ENCODE measurements at places on chromosomes 4 and X. TPM values are rescaled to one million over a fixed set of nuclear protein-coding genes. Genes with fewer than 3 reads are reported as not detected.
A peak's percentile ranks its signal among the peaks of the same experiment; 100 is the strongest.

GRCh38 chrX:77776659-77777058 is 9.4 kb downstream of the ATRX start:
- H3K27me3 ChIP-seq, result no peaks in the 10 kb centered on the region
- peaks cover 27% of the 10 kb centered on the region for H3K4me1 ChIP-seq
- H3K36me3 ChIP-seq, result no peaks in the 10 kb centered on the region
- no peak overlapping the region for H3K27ac ChIP-seq
- H3K4me3 ChIP-seq, result no peak overlapping the region

DNA sequence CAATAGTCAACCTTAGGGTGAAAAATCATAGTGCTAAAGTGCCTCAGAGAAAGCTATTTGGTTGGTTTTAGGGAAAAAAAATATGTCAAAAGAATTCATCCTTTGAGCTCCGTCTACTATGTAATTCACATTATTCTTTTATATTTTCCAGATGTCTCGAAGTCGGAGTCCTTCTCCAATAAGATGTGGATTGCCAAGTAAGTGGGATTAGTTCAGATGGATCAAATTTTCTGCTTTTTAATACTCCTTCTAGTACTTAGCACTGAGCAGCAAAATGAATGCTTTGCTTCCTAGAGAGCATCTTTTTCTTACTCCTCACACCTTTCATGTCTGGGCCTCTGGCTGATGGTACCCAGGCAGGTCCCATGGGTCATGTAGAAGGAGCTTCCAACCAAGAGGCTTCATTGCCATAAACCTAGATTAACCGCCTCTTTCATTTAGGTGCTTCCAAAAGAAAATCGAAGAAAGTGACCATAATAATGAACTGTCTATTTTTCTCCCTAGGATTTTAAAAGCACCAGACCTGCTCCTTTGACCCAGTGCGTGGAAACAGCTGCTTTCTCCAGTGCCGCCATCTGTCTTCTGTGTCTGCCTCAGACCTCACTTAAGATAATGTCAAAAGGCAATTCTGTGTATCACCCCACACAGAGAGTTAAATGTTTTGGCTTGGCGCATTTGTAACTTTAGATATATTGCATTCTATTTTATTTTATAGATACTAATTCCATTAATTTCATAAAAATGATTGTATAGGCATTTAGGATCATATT is 43.5 kb downstream of the SPATA18 start:
- no peak overlapping the region for H3K4me3 ChIP-seq
- H3K27me3 ChIP-seq, result no peaks in the 10 kb centered on the region
- H3K4me1 ChIP-seq, result no peaks in the 10 kb centered on the region
- DNase-seq, result no peak

- no peaks in the 10 kb centered on the region for H3K4me1 ChIP-seq
- H3K4me3 ChIP-seq, result no peak overlapping the region
- DNase-seq, result no peak
- no peaks in the 10 kb centered on the region for H3K36me3 ChIP-seq
- H3K27me3 ChIP-seq, result no peaks in the 10 kb centered on the region
- no peak overlapping the region for H3K27ac ChIP-seq
Measured at GRCh38 chrX:24444645-24445044, 20.4 kb upstream of the PDK3 start.

DNA sequence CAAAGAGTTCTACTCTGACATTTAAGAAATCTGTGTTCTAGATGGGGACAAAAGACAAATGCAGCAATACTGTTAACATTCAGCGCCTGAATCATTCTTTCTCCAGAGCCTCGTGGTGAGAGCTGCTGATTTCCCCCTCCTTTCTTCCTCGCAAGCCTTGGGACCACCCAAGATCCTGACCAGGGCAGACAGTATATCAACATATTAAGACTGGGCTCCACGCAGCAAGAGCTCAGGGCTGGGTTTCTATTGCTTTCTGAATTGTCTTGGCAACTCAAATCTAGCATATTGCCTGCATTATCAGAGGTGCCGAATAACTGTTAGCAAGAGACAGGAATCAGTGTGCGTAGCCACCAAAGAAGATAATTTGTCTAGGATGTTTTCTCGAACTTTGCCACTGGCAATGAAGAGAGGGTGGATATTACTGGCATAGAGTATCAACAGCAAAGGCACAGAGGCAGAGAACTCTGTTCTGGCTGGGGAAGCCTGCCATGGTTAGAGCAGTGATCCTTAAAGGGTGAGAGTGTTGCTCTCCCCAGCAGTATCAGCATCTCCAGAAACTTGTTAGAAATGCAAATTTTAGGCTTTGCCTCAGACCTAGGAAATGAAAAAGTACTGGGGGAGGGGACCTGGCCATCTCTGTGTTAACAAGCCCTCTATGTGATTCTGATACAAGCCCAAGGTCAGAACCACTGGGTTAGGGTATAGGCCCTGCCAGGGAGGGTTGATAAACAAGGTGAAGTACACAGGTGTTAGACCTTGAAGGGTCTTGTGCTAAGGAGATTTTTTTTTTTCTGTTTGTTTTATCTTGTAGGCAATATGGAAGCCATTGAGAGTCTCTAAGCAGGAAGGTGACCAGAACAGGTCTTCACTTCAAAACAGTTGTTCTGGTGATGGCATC is 46.2 kb upstream of the MID1IP1 start:
- H3K4me3 ChIP-seq, result no peak overlapping the region
- no peak overlapping the region for H3K27ac ChIP-seq
- no peak for DNase-seq
- no peaks in the 10 kb centered on the region for H3K36me3 ChIP-seq
- no peaks in the 10 kb centered on the region for H3K4me1 ChIP-seq

GRCh38 chr4:43776371-43776770 is 672.2 kb downstream of the KCTD8 start:
- no peaks in the 10 kb centered on the region for H3K36me3 ChIP-seq
- H3K4me1 ChIP-seq, result peaks cover 9% of the 10 kb centered on the region
- no peak overlapping the region for H3K4me3 ChIP-seq
- no peaks in the 10 kb centered on the region for H3K27me3 ChIP-seq
- DNase-seq, result no peak

DNA sequence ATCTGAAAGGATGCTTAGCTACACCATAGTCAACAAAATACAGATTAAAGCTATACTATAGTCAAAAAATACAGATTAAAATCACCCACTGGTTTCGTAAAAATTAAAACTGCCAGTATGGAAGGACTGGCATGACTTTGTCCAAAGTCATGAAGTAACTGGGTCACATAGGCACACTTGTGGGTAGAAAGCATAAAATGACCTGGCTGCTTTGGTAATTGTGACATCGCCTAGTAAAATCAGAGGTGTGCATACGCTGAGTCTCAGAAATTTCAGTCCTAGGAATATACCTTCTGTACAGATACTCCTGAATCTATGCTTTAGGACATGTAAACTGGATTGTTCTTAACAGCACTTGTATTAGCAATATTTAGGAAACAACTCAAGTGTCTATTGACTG is 28.1 kb downstream of the CLNK start:
- H3K27me3 ChIP-seq, result no peaks in the 10 kb centered on the region
- H3K27ac ChIP-seq, result no peak overlapping the region

Gene ZFX
- polyA plus RNA-seq, result 60.4 TPM

DNA sequence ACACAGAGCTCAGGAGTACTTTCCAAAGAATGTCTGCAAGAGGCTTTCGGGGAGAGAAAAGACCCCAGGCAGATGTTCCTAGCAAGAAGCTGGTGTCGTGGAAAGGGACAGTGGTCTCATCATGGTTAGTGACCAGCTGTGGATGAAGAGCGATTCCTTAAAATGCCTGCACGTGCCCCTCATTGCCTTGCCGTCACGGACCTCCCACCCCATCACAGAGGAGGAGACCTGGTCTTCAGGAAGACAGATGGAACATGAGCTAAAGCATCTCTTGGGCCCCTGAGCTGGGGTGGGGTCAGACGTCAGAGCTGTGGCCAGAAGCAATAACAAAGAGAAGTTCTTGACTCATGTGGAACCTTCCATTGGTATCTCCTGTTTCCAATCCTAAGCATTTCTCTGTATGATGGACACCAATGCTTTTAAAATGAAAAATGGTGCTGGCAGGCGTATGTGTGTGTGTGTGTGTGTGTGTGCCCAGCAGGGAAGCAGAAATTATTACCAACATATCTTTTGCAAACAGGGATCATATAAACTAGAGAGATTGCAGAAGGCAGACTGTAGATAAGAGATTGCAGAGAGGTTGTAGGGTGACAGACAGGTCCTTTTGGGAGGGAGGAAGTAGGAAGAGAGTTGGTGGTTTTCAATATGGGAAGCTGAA is 25.2 kb upstream of the ASMTL start:
- DNase-seq, result no peak
- no peaks in the 10 kb centered on the region for H3K27me3 ChIP-seq
- no peak overlapping the region for H3K4me3 ChIP-seq
- H3K36me3 ChIP-seq, result peaks cover 54% of the 10 kb centered on the region

GRCh38 chrX:75156531-75156945 is 455 bp upstream of the ABCB7 start:
- H3K4me1 ChIP-seq, result peaks cover 13% of the 10 kb centered on the region
- DNase-seq, result peak; percentile 7
- peak overlapping the region; percentile 98 for H3K4me3 ChIP-seq
- peak overlapping the region; percentile 96 for H3K27ac ChIP-seq
- no peaks in the 10 kb centered on the region for H3K36me3 ChIP-seq

- H3K27ac ChIP-seq, result no peak overlapping the region
- no peaks in the 10 kb centered on the region for H3K4me1 ChIP-seq
- peaks cover 9% of the 10 kb centered on the region for H3K36me3 ChIP-seq
- DNase-seq, result no peak
- peaks cover 4% of the 10 kb centered on the region for H3K27me3 ChIP-seq
Measured at GRCh38 chr4:139501927-139502899, 48.3 kb downstream of the RAB33B start.

DNA sequence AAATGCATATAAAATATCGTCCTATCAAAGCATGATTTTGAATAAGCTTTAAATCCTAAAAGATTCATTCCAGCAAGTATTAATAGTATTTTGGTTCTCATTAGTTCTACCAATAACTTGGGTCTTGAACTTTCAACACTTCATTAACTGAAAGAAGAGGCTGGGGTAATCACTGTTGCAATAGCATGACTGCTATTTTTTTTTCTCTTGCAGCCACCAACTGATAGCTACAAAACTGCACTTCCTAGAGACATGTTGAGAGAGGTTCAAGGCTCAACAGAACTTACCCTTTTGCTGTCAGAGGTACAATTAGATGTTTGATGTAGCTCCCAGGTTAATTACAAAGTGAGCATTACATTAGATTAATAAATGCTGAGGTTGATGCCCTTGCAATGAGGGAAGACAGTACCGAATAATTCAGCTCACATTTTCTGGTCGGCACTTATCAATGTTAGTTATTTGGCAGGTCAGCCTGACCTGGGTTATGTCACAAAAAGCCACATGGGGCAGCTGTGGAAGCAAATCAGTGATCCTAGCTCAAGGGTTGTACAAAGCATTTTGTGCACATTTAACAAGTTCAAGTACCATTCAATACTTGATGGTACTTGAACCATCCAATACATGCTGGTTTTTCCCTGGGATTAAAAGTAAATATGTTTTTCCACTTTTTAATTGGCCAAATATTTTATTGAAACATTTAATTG is 29.9 kb upstream of the TET2 start:
- peaks cover 2% of the 10 kb centered on the region for H3K4me1 ChIP-seq
- no peak for DNase-seq
- no peak overlapping the region for H3K27ac ChIP-seq
- no peak overlapping the region for H3K4me3 ChIP-seq
- H3K27me3 ChIP-seq, result no peaks in the 10 kb centered on the region

Gene SMR3B
- polyA plus RNA-seq, result not detected

GRCh38 chrX:25202827-25203226 is 187.1 kb upstream of the ARX start:
- H3K4me3 ChIP-seq, result no peak overlapping the region
- H3K27me3 ChIP-seq, result no peaks in the 10 kb centered on the region
- H3K36me3 ChIP-seq, result no peaks in the 10 kb centered on the region
- no peaks in the 10 kb centered on the region for H3K4me1 ChIP-seq

Gene TEX13B
- not detected for polyA plus RNA-seq

DNA sequence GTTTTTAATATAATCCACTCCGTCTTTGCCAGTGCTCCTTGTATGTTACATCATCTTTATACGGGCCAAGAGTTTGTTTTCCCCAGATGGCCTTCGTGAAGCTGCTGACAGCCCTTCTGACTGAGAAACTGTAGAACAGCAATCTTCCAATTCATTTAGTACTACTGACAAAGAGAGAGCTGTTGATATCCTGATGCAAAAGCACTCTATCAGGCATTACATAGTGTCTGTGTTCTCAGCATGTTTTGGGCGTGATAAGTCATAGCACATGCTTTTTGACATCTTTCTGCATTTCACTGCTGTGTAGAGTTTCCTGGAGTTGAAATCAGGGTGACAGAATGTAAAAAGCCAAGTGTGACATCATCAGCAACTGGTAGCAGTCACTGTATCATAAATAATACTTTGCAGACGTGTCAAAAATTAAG is 746.3 kb upstream of the FAM241A start:
- H3K36me3 ChIP-seq, result no peaks in the 10 kb centered on the region
- no peak overlapping the region for H3K4me3 ChIP-seq
- no peak for DNase-seq
- no peaks in the 10 kb centered on the region for H3K27me3 ChIP-seq
- no peak overlapping the region for H3K27ac ChIP-seq

GRCh38 chr4:185322803-185323202 is 72.9 kb downstream of the LRP2BP start:
- no peaks in the 10 kb centered on the region for H3K4me1 ChIP-seq
- peaks cover 20% of the 10 kb centered on the region for H3K36me3 ChIP-seq
- no peak overlapping the region for H3K27ac ChIP-seq
- H3K4me3 ChIP-seq, result no peak overlapping the region
- DNase-seq, result no peak
- no peaks in the 10 kb centered on the region for H3K27me3 ChIP-seq

Gene SRPK3
- not detected for polyA plus RNA-seq

Gene NIPAL1
- polyA plus RNA-seq, result 0.29 TPM

Gene WAS
- 12.7 TPM for polyA plus RNA-seq

DNA sequence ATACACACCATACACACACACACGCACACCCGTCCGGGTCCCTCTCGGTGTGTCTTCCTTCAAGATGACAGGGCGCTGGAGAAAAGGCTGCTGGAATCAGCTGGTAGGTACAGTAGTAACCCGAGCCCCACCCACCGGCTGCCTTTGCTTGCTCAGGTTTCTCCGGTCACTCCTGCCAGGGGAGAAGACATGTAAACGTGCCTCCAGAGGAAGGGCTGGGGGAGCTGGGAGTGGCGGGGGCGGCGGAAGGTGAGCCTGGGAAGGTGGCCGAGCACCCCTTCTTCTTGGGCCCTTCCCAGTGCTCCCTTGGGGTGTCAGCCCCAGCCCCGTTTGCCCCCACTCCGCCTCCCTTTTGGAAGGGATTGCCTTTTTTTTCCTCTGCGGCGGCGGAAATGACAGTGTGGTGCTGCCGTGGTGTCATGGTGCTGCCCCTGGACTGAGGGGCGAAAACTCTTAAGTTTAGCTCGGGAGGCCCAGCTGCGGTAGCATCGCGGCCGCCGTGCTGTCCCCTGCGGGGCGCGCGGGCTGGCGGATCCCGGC is at the start of gene MID2:
Gene MID2 (plus strand): TSS at position 169 of the 540 bp plus-strand sequence. CDS start 561 bp downstream, outside the sequence.
- H3K4me3 ChIP-seq, result peak within 1 kb of the TSS; percentile 60
- H3K36me3 ChIP-seq, result no peaks in the 10 kb centered on the region
- no peak within 1 kb of the TSS for H3K27ac ChIP-seq
- DNase-seq, result peak; percentile 6
- peaks cover 10% of the 10 kb centered on the region for H3K4me1 ChIP-seq

DNA sequence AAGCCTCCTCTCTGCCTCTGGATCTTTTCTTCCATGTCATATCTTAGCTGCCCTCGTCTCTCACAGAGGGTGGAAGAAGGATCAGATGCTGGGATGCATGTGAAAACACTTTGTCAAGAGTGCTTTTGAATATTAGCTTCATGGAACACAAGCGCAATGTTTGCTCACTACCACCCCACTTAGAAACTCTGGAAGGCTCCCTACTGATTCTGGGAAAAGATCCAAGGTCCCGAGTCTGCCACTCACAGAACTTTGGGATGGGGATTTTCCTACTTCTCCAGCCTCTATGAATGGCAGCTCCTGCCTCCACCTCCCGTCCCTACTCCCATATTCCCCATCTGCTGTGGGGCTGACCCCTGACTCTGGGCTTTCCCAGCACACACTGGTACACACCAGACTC is 40.2 kb upstream of the CRMP1 start:
- no peak for DNase-seq
- H3K27ac ChIP-seq, result no peak overlapping the region
- H3K4me3 ChIP-seq, result no peak overlapping the region
- no peaks in the 10 kb centered on the region for H3K36me3 ChIP-seq
